Spleen (tissue), 13 donors: ENCODE measurements at places on chromosomes 6 and 20.

DNA sequence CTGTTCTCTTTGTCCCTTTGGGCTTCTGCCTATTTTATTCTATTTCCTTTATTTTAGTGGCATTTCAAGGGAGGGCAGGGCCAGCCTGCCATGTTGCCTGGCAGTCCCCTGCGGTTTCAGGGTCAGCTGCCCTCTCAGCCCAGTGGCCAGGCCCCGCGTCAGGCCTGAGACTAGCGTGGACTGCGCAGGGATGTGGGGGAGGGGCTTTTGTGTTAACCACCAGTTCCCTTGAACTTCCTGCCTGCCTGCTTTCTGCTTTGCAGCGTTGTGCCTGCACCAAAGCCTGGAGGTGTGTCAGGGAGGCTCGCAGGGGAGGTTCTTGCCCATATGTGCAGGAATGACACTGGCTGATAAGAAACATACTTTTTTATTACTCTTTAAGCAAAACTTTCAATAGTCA, 157.6 kb downstream of the SLC35B3 start:
- H3K36me3 ChIP-seq, result no peaks in the 10 kb centered on the region
- H3K4me3 ChIP-seq, result no peak overlapping the region
- DNase-seq, result no peak
- H3K27ac ChIP-seq, result no peak overlapping the region

GRCh38 chr6:141347086-141347485, 785.6 kb upstream of the GJE1 start:
- no peaks in the 10 kb centered on the region for H3K27me3 ChIP-seq
- DNase-seq, result no peak
- no peaks in the 10 kb centered on the region for H3K4me1 ChIP-seq

DNA sequence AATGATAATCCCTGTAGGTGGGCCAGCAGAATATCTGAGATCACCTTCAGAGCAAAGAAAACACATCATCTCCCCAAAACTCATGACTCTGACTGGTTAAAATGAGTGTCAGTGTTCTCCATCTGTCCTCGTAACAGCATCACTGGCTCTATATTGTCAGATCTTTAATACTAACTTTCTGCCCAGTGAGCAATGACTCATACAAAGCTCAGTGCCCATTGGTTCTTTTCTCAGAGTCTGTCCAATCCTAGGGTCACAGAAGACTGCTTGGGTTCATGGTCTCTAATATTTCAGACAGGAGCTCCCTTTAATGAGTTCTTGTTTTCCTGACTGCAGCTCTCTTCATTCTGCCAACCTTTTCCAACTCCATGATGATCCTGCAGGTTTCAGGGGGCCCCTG, 36.4 kb downstream of the HLA-DPB1 start:
- no peak for DNase-seq
- H3K27ac ChIP-seq, result peak overlapping the region; percentile 85
- H3K27me3 ChIP-seq, result peaks cover 25% of the 10 kb centered on the region
- H3K4me3 ChIP-seq, result no peak overlapping the region

DNA sequence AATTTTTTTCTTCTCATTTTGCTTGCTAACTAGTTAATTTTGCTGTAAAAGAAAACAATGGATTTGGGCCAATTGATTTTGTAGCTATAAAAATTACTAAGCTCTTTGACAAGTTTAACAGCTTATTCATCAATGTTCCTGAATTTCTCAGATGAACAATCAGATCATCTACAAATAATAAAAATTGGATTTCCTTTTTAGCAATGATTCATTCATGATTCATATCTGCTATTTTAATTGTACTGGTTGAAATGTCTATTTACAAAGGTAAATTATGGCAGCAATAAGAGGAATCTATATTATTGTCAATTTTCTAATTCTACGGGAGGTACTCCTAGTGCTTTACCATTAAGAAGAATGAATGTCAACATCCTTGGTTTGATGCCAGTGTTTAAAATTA, 178.8 kb upstream of the BTBD3 start:
- DNase-seq, result no peak
- H3K4me1 ChIP-seq, result no peaks in the 10 kb centered on the region
- H3K27me3 ChIP-seq, result no peaks in the 10 kb centered on the region
- H3K36me3 ChIP-seq, result no peaks in the 10 kb centered on the region
- H3K27ac ChIP-seq, result no peak overlapping the region

GRCh38 chr6:157529654-157530039, 148.7 kb downstream of the ZDHHC14 start:
- no peaks in the 10 kb centered on the region for H3K27me3 ChIP-seq
- H3K4me3 ChIP-seq, result no peak overlapping the region
- H3K36me3 ChIP-seq, result no peaks in the 10 kb centered on the region
- peaks cover 17% of the 10 kb centered on the region for H3K4me1 ChIP-seq

DNA sequence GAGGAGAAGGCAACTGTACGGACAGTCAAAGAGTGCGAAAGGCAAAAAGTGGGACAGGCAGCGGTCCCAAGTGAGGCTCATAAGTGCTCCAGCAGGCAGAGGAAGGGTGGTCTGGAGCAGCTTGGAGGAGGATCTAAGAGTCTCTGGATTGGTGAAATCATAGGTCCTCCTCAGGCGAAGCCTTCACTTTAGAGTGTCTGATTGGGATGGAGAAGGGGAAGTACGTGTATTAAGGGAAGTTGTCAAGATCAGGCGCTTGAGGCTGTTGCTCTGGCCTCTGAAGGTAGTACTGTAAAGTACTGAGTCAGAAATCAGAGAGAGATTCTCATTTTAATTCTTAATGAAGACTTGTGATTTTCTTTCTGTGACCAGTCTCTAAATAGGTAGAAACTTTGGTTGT, 185.6 kb downstream of the KIF16B start:
- no peaks in the 10 kb centered on the region for H3K27me3 ChIP-seq
- no peak overlapping the region for H3K27ac ChIP-seq
- no peaks in the 10 kb centered on the region for H3K36me3 ChIP-seq
- no peak overlapping the region for H3K4me3 ChIP-seq
- H3K4me1 ChIP-seq, result peaks cover 22% of the 10 kb centered on the region
- DNase-seq, result no peak

DNA sequence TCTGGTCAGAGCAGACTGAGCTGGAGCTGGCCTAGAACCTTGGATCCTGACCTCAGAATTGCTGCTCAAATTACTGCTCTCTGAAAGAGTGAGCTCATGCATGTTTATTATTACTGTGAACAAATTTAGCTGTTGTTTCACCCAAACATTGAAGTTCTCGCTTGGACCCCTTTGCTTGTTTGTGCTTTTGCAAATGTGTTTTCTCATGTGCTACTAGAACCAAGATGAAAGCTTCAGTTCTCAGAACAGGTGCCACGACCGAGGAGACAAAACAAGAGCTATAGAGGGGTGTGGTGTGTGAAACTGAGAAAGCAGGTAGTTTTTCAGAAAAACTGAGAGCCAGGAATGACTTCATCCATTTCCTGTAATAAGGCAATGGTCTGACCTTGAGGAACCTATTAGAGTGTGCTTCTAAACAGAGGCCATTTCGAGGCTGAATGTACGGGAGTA, 50.0 kb upstream of the ESR1 start:
- no peaks in the 10 kb centered on the region for H3K36me3 ChIP-seq
- H3K27ac ChIP-seq, result peak overlapping the region; percentile 55
- peaks cover 5% of the 10 kb centered on the region for H3K4me1 ChIP-seq
- no peaks in the 10 kb centered on the region for H3K27me3 ChIP-seq
- DNase-seq, result no peak

DNA sequence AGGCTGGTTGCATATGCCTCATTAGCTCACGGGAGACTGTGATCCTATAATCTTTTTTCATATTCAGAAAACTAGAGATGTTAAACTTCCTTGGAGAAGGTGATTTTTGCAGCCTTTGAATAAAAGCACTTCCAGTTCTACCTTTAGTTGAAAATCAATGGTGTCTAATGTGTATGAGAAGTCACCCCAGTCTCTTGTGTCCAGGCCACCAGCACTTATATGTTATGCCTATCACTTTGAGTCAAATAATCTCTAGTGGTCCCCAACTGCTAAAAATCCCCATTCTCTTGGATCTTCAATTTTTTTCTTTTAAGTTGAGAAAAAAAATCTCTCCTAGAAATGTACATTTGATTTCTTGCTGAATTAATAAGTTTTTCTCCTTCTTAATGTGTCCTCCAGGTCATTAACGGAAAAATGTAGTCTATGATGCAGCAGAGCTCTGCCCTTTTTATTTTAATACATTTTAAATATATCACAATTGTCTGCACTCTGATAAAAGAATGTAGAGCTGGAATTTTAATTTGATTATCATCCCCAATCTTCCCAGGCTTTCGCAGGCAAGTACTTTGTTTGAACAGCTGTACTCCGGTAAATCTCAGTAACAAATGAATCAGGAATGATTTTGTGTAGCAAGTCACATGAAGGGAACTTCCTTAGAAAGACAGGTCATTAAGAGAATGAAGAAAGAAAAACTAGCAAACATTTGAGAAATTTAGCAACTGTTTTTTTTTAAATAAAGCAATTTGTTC, 147.0 kb downstream of the SOX4 start:
- no peak for DNase-seq
- H3K36me3 ChIP-seq, result no peaks in the 10 kb centered on the region
- H3K4me1 ChIP-seq, result peaks cover 18% of the 10 kb centered on the region
- H3K27ac ChIP-seq, result no peak overlapping the region
- H3K4me3 ChIP-seq, result no peak overlapping the region

DNA sequence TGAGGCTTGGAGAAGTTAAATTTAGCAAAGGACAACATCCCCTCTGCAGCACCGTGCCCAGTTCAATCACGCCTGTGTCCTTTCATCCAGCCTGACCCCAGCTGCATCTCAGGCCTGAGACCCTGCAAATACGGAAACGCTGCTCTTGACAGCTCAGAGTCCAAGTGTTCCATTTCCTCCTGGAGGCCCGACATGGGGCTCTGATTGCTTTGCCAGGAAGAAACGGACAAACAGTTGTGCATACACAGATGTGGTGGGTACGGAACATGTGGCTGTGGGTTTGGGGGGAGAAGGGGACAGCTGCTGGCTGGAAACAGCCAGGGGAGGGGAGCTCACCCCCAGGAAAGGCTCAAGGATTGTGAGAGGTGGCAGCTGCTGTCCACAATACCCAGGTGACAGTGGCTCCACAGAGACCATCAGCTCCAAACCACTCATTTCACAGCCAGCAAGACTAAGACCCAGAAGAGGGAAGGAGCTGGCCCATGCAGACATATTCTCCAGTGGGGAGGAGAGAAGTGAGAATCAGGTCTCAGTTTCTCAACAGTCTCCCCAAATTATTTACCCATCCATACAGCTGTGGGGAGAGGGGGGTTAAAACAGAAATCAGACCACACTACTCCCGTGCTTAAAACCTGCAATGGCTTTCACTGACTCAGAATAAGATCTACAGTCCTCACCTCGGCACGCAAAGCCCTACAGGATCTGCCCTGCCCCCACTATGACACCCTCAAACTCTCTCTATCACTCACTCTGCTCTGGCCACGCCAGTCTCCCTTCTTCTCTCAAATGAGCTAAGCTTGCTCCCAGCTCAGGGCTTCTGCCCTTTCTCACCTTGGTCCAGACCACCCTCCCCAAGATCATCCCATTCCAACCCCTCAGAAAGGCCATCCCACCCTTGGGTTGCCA, 89.1 kb downstream of the PREX1 start:
- no peak overlapping the region for H3K27ac ChIP-seq
- peaks cover 59% of the 10 kb centered on the region for H3K4me1 ChIP-seq
- H3K36me3 ChIP-seq, result peaks cover 39% of the 10 kb centered on the region
- no peak for DNase-seq
- H3K4me3 ChIP-seq, result no peak overlapping the region

DNA sequence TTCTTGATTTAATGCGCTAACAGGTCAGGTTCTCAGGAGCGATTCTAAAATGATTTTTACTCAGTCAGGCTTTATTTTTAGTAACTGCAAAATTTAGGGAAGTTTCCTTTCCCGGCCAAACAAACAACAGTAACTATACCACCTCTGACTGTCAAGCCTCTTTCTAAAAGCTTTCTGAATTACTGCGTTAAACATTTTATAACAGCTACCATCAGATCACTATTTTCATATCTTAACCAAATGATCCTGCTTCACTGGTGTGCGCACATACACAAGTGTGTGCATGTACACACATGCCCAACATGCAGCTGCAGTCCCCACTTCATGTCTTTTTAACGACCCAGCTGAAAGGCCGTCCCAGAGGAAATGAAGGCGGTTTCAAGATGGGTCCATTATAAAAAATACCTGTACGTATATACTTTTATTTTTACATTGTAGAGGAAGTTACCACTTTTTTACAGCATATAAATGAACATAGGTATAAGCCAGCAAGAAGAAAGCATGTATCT, 25.0 kb downstream of the TMEM242 start:
- no peak for DNase-seq
- H3K4me1 ChIP-seq, result no peaks in the 10 kb centered on the region
- no peak overlapping the region for H3K27ac ChIP-seq
- H3K4me3 ChIP-seq, result no peak overlapping the region
- H3K36me3 ChIP-seq, result peaks cover 12% of the 10 kb centered on the region

- H3K27ac ChIP-seq, result no peak overlapping the region
- H3K4me1 ChIP-seq, result no peaks in the 10 kb centered on the region
- no peaks in the 10 kb centered on the region for H3K27me3 ChIP-seq
- DNase-seq, result no peak
- H3K4me3 ChIP-seq, result no peak overlapping the region
Observed at GRCh38 chr6:12937971-12938370, 221.4 kb downstream of the PHACTR1 start.

DNA sequence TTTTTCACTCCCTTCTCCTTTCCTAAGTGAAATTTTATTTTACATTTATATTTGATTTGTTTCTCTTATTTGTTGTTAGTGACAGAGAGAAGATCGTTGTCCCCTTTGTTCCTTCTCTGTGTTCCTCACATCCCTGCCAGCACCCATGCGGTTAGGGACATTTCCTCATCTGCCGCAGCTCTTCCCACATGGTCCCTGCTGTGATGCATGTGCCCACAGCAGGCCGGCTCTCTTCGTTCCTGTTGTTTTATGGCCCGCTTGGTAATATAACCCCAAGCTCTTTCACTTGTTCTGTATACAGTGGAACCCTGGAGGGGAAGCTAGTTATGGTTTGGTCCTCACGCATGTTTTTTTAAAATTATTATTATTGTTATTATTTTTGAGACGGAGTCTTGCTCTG, 23.6 kb downstream of the DTD1 start:
- peaks cover 14% of the 10 kb centered on the region for H3K4me1 ChIP-seq
- H3K4me3 ChIP-seq, result no peak overlapping the region
- no peaks in the 10 kb centered on the region for H3K36me3 ChIP-seq

DNA sequence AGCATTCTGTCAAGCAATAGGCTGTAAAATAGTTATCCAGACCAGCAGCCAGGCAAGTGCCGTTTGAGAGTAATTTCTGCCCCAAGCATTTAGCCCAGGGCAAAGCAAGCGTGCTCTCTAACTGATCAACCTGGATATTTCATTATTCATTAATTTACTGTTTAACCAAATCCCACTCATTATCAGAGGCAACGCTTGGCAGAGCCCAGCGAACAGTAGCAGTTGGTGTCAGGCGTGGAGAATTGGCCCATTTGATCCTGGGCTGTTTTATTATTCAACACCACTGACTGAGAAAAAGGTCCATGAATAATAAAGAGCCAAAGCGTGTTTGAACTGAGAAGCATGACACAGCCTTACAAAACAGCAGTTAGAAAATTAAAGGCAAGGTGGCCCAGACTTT, 35.3 kb downstream of the TFAP2B start:
- peaks cover 28% of the 10 kb centered on the region for H3K27me3 ChIP-seq
- no peaks in the 10 kb centered on the region for H3K36me3 ChIP-seq
- H3K4me1 ChIP-seq, result peaks cover 3% of the 10 kb centered on the region
- H3K27ac ChIP-seq, result no peak overlapping the region
- no peak for DNase-seq

GRCh38 chr20:33909331-33909921, 84.3 kb upstream of the RALY start:
- no peak overlapping the region for H3K27ac ChIP-seq
- H3K36me3 ChIP-seq, result no peaks in the 10 kb centered on the region
- H3K27me3 ChIP-seq, result peaks cover 5% of the 10 kb centered on the region
- no peak overlapping the region for H3K4me3 ChIP-seq

GRCh38 chr6:41560431-41561192, 14.4 kb downstream of the FOXP4 start:
- H3K4me1 ChIP-seq, result peaks cover 20% of the 10 kb centered on the region
- H3K27ac ChIP-seq, result peak overlapping the region; percentile 78
- peaks cover 3% of the 10 kb centered on the region for H3K36me3 ChIP-seq
- peak; percentile 95 for DNase-seq
- no peaks in the 10 kb centered on the region for H3K27me3 ChIP-seq
